ENCODE measurements at places on chromosomes 1 and 21.
A peak's percentile ranks its signal among the peaks of the same experiment; 100 is the strongest.

- no peak for DNase-seq
These were observed 157.7 kb downstream of the SLC35F3 start for GRCh38 chr1:234062166-234062565.

- DNase-seq = no peak
These were observed 305.8 kb upstream of the ZP4 start for GRCh38 chr1:238196516-238196915.

DNA sequence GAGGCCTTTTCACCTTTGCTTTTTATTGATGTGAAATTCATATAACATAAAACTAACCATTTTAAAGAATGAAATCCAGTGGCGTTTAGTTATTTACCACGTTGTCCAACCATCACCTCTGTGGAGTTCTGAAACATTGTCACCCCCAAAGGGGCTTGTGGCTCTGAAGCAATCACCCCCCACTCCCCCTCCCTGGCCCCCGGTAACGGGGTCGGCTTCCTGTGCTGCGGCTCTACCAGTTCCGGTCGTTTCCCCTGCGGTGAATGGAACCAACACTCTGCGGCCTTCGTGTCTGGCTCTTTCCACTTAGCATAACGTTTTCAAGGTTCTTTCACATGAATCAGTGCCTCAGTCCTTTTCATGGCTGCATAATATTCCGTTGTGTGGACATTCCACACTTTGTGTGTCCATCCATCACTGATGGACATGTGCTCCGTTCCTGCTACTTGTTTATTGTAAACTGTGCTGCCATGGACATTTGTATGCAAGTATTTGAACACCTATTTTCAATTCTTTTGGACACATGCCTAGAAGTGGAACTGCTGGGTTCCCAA is 1.8 kb upstream of the ISG15 start:
- no peak for DNase-seq

GRCh38 chr1:97071173-97071572 is 349.6 kb downstream of the PTBP2 start:
- no peak for DNase-seq

- DNase-seq = no peak
These were observed 32.1 kb downstream of the EXTL2 start for GRCh38 chr1:100862591-100862990.

DNA sequence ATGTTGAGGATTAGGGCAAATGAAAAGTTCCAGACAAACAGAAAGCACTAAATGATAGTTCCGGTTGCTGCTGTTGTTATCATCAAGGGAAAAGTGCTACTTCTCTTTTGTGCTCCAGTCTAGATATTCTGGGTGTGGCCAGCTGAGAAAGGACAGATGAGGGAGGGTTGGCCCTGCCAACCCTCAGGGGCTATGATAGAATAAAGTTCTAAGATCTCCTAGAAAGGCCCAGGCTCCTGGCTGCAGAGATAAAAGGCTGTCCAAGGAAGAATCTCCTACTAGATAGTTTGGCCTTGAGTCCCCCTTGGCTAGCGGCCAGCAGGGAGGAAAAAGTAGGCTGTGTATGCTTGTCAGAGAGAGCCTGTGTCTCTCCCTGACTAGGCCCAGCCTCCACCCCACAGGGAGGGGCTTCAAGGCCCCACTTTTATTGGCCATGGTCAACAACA is 31.5 kb downstream of the RIMS3 start:
- DNase-seq = no peak

DNA sequence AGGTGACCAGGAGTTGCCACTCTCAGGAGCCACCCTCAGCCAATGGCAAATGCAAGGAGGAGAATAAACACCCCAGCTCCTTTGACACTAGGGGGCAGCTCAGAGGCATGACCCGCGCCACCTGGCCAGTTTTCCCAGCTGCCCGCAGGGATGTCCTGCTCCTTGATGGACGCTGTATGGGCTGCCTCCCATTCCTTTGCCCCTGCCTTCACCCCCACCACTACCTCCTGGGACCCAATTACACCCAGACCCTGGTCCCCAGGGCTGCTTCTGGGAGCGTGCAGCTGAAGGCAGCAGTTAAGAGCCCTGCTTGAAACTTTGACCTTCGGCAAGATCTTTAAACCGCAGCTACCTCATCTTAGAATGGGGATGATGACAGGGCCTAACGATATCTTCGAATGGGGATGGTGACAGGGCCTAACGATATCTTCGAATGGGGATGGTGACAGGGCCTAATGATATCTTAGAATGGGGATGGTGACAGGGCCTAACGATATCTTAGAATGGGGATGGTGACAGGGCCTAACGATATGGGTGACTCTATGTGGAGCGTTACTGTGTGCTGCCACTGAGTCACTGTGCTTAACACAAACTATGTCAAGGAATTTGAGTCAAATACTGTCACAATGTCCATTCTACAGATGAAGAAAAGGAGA is 163.0 kb upstream of the KAZN start:
- DNase-seq = peak; percentile 3

- no peak for DNase-seq
These were observed 157.8 kb upstream of the JUN start for GRCh38 chr1:58941471-58942289.

- DNase-seq = no peak
These were observed 18.7 kb downstream of the TFF3 start for GRCh38 chr21:42296501-42296900.

- no peak for DNase-seq
These were observed 86.2 kb downstream of the LBR start for GRCh38 chr1:225341642-225342041.

DNA sequence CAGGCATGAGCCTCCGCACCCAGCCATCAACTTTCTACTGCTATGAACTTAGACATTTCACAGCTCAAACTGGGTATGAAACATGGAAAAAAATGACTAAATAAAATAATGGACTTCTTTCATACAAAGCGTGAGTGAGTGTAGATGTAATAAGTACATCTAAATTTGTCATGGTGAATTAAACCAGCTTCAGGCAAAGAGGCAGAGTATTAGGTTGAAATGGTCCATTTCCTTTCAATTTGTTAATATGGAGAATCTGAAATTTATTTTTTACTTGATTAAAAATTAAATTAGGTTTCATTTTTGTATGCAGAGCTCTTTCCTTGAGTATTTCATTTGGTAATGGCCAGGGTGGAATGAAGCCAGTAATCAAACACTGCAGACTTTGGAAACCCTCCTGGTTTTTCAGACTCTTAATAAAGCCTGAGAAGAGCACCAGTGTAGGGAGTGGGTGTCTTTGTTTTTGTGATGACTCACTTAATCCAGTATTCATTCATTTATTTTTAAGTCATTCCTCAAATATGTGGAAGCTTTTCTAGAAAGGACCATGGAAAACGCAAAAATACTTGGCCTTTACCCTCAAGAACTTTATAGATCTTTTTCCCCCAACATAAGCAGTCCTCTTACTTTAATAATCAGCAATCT is 49.2 kb downstream of the ALG14 start:
- no peak for DNase-seq

DNA sequence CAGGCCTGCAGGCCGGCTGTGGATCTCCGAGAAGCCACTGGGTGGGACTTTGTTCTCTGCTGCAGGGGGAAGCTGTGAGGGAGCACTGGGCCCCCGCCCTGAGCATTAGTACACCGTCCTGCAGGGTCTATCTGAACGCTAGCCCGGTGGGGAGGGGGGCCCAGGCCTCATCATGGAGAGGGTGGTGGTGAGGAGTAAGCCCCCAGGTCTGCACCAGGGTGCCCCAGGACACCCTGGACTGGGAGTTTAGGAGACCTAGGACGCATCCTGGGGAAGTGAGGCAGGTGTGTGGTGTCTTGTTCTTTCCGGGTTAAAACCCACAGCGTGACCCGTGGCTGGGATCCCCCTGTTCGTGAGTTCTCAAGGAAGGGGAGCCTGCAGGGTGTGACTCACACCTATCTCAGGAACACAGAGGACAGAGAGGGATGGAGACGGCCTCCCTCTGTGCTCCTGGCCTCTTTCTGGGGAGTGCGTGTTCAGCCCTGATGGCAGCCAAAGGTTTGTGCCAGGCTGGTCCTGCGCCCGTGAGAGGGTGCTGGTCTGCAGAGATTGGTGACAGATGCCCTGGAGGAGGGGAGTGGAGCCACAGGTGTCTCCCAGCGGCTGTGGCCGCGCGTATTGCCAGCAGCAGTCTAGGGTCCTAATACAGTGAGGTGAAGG is 44.8 kb downstream of the AGPAT3 start:
- DNase-seq = no peak

DNA sequence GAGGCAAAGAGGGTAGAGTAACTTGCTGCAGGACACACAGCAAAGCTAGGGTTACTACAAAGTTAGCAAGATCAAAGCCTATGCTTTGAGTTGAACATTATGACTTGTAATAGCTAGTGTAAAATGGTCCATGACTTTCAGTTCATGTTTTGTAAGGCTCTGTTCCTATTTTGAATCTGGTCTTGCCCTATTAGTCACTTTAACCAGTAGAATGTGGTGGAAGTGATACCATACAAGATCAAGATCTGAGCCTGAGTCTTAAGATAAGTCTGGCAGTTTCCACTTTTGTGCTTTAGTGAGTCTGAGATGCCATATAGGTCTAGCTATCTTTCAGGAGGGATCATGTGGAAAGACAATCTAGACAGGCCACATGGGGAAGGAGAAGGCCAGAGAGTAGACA is 282.1 kb upstream of the BRINP3 start:
- no peak for DNase-seq

- no peak for DNase-seq
These were observed 11.9 kb upstream of the HYI start for GRCh38 chr1:43465505-43466067.

DNA sequence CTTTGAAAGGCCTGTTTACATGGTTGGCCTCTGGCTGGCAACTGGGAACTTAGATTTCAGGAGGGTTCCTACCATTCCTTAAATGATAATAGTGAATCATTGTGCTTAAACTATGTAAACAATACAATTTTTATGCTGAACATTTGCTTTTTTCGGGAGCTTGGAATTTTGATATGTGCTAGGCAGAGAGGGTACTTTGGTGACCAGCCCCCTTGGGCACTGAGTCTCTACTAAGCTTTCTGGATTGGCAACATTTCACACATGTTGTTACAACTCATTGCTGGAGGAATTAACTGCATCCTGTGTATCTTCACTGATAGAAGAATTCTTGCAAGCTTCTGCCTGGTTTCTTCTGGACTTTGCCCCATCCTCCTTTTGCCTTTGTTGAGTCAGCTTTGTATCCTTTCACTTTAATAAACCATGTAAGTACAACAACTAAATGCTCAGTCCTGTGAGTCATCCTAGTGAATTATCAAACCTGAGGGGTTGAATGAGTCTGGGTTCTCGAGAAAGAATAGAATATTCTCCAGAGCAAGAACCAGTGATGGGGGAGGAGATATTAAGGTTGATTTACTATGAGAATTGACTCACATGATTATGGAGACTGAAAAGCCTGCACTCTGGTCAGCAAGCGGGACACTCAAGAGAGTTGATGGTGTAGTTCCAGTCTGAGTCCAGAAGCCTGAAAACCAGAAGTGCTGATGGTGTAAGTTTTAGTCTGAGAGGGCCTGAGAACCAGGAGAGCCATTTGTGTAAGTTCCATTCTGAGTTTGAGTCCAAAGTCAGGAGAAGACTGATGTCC is 3.1 kb upstream of the SLC16A4 start:
- DNase-seq = peak; percentile 74

- DNase-seq = no peak
These were observed 65.5 kb downstream of the ACOT7 start for GRCh38 chr1:6328091-6328490.

- peak; percentile 87 for DNase-seq
These were observed 4.3 kb upstream of the NADK start for GRCh38 chr1:1782399-1783221.

- peak; percentile 39 for DNase-seq
These were observed 24.6 kb downstream of the DMAP1 start for GRCh38 chr1:44237721-44238457.

- no peak for DNase-seq
These were observed 8.7 kb downstream of the GNAT2 start for GRCh38 chr1:109610609-109611307.

GRCh38 chr1:246930830-246931548 is 759 bp downstream of the AHCTF1 start:
- DNase-seq = peak; percentile 62

DNA sequence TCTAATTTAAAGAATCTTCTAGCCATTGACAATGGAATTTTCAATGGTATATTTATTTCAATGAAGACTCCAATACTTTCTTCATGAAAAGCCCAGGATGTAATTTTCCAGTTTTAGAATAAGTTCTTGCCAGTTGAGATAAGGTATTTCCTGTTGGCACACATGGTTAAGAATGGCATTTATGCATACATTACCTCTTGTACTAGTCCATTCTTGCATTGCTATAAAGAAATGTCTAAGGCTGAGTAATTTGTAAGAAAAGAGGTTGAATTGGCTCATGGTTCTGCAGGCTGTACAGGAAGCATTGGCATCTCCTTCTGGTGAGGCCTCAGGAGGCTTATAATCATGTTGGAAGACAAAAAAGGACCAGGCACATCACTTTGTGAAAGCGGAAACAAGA is 1179.6 kb downstream of the AMY1C start:
- DNase-seq = no peak

- no peak for DNase-seq
These were observed 2.1 kb downstream of the DHDDS start for GRCh38 chr1:26434161-26434752.

GRCh38 chr1:66396212-66396890 is 137.6 kb upstream of the SGIP1 start:
- no peak for DNase-seq

- DNase-seq = no peak
These were observed 20.6 kb downstream of the NIBAN1 start for GRCh38 chr1:184953600-184954219.

DNA sequence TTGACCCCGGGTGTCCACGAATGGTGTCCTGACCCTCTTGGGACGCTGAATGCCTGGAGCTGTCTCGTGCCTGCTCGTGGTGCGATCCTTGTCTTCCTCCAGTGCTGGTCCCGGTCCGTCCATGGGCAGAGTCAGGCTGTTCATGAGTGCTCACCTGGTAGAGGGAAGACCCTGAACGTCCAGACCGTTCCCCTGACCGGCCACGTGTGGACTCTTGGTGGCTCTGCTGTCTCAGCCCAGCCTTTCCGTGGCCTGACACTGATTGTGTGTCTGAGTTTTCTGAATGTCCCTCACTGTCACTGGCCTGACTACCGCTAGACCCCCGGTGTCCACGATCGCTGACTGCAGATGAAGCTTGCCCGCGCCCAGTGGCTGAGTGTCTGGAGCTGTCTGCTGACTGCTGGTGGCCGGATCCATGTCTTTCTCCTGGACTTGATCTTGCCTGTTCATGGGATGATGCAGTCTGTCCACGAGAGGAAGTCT is 11.7 kb downstream of the FLG start:
- DNase-seq = no peak

GRCh38 chr1:29379443-29380073 is 143.2 kb downstream of the PTPRU start:
- peak; percentile 46 for DNase-seq

DNA sequence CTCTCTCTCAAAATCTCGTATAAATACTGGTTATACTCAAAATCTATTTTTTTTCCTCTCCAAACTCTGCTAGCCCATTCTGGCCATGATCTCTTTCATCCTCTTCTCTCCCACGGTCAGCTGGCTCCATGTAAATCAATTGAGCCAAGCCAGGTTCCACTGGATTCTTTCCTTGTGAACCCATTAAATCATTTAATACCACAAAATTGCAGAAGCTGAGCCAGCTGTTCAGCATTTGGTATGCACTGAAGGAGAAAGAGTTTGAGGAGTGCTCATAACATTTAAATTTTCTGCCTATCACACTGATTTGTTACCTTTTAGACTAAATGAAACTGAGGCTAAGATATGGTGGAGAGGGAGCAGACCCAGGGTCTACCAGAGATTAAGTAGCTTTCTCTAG is 29.1 kb upstream of the TADA1 start:
- DNase-seq = no peak

GRCh38 chr1:51421964-51422363 is 91.6 kb upstream of the TTC39A start:
- peak; percentile 26 for DNase-seq

GRCh38 chr1:88916883-88917282 is 25.5 kb upstream of the GTF2B start:
- no peak for DNase-seq

GRCh38 chr1:212628046-212628445 is 19.5 kb downstream of the ATF3 start:
- no peak for DNase-seq

Measured in HT-29 (cell line).